ENCODE measurements at places on chromosomes 11 and 22.

DNA sequence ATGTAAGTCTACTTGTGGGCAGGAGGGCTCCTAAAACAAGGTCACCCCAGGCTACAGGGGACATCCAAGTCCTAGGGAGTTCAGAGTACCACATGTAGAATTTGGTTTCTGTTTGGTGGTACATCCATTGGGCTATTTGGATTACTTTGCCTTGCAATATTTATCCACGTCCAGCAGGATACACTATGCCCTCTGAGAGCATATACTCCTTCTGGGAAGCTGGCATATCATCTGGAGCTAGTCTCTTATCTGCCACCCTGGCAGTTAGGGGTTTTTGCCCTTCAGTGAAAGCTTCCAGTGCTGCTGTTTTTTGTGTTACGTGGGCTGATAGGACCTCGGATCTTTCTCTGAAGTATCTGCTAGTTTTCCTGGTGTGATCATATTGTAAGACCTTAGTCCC lies 7.3 kb downstream of the LMO2 start:
- DNase-seq = no peak

GRCh38 chr11:92131289-92131865 lies 93.2 kb upstream of the FAT3 start:
- DNase-seq = no peak

- no peak for DNase-seq
Measured at GRCh38 chr22:23242473-23243001, 62.2 kb downstream of the BCR start.

GRCh38 chr11:122138744-122139594 lies 23.0 kb upstream of the BLID start:
- no peak for DNase-seq

GRCh38 chr22:29393019-29393608 lies 4.7 kb upstream of the AP1B1 start:
- DNase-seq = no peak

DNA sequence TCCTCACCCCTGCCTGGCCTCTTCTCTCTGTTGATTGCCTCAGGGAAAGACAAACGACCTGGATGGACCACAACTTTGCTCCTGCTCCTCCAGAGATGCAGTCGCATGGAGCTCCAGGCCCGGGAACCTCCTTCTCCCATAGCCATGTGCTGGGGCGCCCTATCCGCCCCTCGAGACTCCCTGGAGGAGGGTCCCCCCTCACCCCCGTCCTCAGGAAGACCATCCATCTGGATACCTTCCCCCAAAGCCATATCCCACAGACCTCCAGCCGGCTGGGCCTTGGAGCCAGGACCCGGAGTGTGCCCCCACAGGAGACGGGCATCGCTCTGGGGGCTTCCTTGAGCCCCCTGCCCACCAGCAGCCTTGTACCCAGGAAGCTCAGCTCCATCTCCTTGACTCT lies 2.2 kb downstream of the SEPTIN3 start:
- no peak for DNase-seq

DNA sequence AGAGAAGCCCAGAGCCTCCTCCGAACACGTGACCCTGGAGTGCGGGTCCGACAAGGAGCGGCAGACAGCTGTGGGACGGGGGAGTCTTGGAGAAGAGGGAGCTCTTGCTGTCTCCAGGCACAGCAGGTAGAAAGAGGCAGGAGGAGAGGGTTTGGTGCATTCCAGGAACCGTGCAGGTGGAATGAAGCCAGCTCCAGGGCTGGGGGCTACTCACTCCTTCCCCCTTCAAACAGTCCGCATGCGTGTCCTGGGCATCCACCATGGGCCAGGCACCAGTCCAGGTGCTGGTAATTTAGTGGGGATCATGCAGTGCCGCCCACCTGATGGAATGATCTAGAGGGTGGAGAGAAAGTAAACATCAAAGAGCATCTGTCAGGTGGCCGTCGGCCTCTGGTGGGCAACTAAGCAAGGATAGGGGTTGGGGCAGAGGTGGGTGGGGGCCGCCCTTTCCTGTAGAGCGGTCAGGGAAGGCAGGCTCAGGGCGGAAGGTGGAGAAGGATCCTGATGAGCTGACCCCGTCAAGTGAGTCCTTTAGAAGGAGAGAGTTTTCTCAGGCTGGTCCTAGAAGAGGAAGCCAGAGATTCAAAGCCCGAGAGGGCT lies 850.0 kb downstream of the TBC1D22A start:
- DNase-seq = no peak

DNA sequence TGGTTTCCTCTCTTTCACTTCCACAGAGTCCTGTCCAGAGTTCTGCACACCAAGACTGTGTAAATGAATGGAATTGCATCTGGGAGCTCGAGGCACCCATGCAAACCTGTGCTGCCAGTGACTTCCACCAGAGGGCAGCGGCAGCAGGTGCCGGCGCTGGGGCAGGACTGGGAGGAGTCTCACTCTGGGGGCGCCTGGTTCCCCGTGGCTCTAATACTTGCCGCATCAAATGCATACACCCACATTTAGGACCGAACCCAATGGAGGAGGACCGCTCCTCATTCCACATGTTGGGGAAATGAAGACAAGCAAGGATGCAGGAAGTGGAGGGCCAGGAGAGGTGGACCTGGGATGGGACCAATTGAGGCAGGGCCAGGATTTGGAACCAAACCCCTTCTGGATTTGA lies 1.1 kb upstream of the CD6 start:
- peak; percentile 88 for DNase-seq

DNA sequence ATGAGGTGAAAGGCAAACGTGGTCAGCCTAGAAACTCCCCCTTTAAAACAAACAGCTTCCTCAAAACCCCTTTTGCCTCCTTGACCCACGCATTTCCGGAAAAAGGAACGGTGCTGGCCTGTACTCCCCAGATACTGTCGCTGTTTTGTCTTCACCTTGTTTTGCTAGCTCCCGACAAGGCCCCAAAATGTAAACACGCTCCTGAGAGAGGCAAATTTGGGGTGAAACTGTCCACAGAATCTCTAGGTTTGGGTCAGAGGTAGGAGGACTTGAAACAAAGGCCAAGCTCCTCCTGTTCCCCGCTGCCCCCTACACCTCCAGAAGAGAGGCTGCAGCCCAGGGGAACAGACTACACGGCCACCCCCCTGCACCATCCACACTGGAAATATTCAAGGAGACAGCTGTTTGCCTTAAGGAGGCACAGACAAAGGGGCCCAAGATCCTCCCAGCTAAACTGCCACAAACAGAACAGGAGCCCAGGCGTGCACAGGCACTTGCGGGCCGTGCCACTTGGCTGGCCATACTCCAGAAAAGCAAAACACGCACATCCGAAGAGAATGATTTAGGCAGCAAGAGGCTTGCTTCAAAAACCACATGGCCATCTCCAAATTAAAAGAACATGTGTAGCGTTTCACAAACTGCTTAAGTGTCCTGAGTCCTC lies 160.5 kb upstream of the GRK3 start:
- no peak for DNase-seq

DNA sequence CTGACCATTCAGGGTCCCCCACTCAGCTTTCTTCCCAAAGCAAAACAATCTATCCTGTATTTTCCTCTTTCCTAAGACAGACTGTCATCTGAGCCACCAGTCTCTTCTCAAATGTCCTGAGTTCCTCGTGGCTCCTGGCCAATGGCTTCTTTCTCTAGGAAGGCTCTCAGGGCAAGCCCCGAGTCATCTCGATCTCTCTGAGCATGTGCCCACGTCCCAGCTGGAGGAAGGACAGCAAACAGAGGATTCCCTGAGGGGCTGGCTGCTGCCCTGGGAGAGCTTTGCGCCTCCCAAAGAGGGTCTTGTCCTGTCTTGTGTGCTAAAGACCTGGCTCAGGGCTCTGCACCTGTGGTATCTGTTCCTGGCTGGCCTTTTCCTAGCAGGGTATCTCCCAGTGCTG lies 8.3 kb downstream of the SLC37A2 start:
- DNase-seq = no peak

- no peak for DNase-seq
Measured at GRCh38 chr11:65928667-65929066, 9.4 kb downstream of the DRAP1 start.

GRCh38 chr11:128536506-128536905 lies 50.9 kb downstream of the ETS1 start:
- no peak for DNase-seq
